ENCODE measurements at places on chromosomes 13 and 19.

- DNase-seq, result no peak
Measured at GRCh38 chr13:22127277-22128164, 456.6 kb downstream of the FGF9 start.

GRCh38 chr19:8831373-8831772 is 731 bp downstream of the ZNF558 start:
- DNase-seq, result no peak

- no peak for DNase-seq
Measured at GRCh38 chr19:18842166-18842565, 10.4 kb downstream of the UPF1 start.

GRCh38 chr13:25266706-25267105 is 20.6 kb downstream of the MTMR6 start:
- DNase-seq, result no peak

DNA sequence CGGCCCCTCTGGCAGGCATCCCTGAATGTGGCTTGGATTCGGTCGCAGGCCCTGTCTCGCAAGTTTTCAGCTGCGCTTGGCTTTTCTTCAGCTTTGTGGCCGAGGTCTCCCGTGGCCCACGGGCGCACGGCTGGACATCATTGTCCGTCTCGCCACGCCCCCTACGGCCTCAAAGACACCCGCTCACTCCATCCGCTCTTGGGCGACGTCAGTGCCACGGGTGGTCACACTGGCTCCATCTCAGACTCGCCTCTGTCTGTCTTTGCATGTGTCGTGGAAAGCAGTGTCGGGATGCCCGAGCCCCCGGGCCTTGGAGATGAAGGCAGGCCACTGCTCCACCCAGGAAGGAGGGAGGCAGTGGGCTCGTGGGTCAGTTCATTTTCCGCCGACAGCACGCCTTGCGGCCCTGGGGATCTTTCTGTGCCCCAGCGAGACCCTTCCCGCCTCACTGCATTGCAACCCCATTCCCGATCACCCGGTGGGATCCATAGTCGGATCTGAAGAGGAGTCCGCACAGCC is 51.0 kb downstream of the ZNF146 start:
- DNase-seq, result no peak

DNA sequence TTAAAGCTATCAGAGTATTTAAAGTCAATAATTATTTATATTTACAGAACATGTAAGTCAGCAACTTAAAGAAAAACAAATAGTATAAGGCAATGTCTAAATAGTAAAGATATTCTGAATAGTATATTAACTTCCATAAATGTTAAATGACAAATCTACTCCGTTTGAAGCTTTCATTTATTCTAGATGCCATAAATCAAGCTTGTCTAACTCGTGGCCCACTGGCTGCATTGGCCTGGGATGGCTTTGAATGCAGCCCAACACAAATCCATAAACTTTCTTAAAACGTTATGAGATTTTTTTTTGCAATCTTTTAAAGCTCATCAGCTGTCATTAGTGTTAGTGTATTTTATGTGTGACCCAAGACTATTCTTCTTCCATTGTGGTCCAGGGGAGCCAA is 1117.1 kb upstream of the PCDH9 start:
- no peak for DNase-seq

- peak; percentile 92 for DNase-seq
Measured at GRCh38 chr19:3154957-3155736, 19.3 kb downstream of the GNA15 start.

- DNase-seq, result no peak
Measured at GRCh38 chr19:34096020-34096915, 76.0 kb upstream of the LSM14A start.

DNA sequence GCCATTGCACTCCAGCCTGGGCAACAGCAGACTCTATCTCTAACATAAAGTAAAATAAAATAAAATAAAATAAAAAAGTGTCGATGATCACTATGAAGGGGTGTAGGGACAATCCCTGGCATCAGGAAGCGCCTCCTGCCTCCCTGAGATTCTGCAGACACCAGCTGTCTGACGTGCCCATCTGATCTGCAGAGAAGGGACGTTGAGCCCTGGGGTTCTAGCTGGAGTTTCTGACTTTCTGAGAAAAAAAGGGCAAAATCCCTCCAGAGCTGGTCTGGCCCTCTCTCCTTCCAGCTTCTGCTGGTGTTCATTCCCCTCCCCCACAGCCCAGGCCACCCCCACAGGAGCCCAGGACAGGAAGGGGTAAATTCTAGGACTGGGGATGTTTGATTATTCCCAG is 2.4 kb upstream of the ADGRE5 start:
- no peak for DNase-seq

- no peak for DNase-seq
Measured at GRCh38 chr13:31703780-31704179, 35.5 kb upstream of the RXFP2 start.

DNA sequence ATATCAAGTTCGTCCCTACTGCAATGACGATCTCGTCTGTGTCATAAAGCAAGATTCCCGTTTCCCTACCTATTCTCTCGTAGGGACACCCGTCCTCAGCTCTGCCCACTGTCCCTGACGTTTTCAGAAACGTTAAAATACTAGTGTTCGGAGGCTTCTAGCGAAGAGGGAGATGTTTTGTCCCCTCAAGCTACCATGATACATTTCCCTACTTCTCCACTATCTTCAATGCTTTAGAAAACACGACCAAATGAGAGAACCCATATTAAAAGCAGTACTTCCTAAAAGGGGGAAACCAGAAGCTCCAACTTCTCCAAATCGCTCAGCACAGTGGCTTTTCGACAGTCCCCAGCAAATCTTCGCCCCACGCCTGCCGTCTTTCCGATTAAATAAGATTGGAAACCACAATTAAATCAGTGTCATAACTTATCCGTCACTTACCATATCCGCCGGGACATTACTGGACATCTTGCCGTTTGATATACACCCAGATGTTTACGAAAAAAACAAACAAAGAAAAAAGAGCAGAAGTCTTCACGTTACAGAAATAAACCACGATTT is 1.3 kb downstream of the UBL3 start:
- DNase-seq, result peak; percentile 63

DNA sequence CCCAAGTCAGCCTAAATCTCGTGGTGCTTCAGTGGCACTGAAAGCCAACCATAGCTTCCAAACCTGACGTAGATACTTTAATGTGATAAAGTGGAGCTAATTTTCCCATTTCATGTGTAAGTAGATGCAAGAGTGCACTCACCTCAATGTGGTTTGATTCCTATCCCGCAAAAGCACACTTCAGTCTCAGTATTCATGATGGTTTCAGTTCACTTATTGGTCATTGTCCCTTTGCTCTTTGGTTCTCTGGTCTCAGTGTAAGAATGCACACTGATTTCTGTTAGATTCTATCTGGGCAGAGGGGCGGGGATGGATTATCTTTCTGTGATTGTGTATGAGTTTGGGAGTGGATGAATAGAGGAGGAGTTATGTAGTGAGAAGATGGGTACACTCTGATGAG is 340.6 kb downstream of the KCNRG start:
- no peak for DNase-seq
